ENCODE measurements at places on chromosomes 5 and 9. TPM values are rescaled to one million over a fixed set of nuclear protein-coding genes. Genes with fewer than 3 reads are reported as not detected.
A peak's percentile ranks its signal among the peaks of the same experiment; 100 is the strongest.

DNA sequence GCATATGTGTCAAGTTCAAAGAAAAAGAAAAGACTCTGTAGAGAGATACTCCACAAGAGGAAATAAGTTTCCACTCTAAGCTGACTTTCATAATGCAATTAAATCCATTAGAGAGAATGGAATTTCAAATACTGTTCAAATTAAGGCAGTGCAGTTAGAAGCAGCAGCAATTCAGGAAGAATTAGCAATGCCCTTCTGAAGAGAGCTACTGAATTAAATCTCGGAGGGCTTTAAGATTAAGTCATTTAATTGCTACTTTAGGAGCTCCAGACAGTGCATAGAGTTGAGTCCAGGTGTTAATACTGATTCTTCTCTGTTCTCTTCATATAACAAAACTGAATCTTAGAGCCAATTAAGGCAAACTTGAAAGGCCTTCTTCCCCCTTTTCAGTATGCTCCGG is 8.5 kb downstream of the CDH12 start:
- no peaks in the 10 kb centered on the region for H3K27me3 ChIP-seq
- H3K27ac ChIP-seq = no peak overlapping the region
- H3K4me3 ChIP-seq = no peak overlapping the region
- no peaks in the 10 kb centered on the region for H3K4me1 ChIP-seq
- no peak for DNase-seq

- H3K36me3 ChIP-seq = no peaks in the 10 kb centered on the region
- H3K27ac ChIP-seq = peak overlapping the region; percentile 40
- DNase-seq = no peak
- no peaks in the 10 kb centered on the region for H3K27me3 ChIP-seq
- peaks cover 13% of the 10 kb centered on the region for H3K4me1 ChIP-seq
- no peak overlapping the region for H3K4me3 ChIP-seq
These were observed 9.6 kb downstream of the TMOD1 start for GRCh38 chr9:97510797-97511654.

DNA sequence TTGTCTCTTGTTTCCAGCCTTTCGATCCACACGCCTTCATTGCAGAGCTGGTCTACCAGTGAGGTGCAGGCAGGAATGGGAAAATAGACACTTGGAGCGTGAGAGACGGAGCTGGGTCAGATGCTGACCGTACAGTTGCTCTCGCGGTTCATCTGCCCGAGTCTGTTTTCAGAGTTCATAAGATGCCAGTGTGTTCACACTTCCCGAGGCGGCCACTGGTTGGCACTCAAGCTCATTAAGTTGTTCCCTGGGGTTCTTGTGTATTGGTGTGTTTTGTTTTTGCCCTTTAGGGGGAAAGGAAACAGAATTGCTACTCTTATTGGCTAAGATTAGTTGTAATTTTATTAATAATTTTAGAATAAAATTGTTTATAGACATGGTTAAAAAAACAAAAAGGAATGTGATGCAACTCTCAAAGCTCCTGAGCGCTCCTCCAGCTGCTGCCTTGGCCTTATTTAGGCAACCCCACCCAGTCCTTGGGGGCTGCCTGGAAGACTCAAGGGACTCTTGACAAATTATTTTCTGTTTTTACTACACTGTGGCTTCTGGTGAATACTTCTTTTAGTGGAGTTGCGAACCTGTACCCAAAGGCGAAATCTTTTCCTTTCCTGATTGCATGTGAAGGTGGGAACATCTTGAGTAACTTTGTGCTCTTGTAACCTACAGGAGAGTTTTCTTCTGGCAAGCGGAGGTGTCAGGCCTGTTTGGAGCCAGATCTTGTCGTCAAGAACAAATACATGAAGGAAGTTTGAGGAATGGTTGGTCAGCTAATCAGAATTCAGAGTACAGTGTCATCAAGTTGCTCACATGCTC is 146.1 kb downstream of the MAST4 start:
- H3K27me3 ChIP-seq = no peaks in the 10 kb centered on the region
- peak; percentile 49 for DNase-seq
- H3K4me1 ChIP-seq = peaks cover 9% of the 10 kb centered on the region
- H3K36me3 ChIP-seq = no peaks in the 10 kb centered on the region
- no peak overlapping the region for H3K4me3 ChIP-seq

- H3K27me3 ChIP-seq = peaks cover 11% of the 10 kb centered on the region
- peaks cover 5% of the 10 kb centered on the region for H3K4me1 ChIP-seq
- no peak overlapping the region for H3K27ac ChIP-seq
- no peak for DNase-seq
- H3K36me3 ChIP-seq = no peaks in the 10 kb centered on the region
- no peak overlapping the region for H3K4me3 ChIP-seq
These were observed 20.3 kb downstream of the DBH start for GRCh38 chr9:133656211-133657119.

DNA sequence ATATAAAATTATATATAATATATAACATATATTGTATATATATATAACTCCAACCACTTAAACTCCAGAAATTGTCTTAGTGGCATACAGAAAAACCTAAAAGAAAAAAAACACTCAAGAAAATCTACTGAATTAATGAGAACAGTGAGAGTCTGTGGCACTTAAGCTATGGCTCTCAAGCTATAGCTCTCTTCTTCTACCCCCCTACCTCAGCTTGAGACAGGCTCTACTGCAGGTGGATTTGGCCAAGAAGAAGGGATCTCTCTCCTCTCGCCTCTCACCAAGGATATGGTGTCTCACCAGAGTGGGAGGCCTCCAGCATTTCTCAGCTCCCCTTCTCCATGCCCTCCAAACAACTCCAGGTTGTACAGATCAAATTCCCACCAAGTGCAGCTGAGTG is 64.5 kb upstream of the DAB2 start:
- H3K4me1 ChIP-seq = no peaks in the 10 kb centered on the region
- H3K27ac ChIP-seq = no peak overlapping the region
- H3K27me3 ChIP-seq = no peaks in the 10 kb centered on the region
- H3K4me3 ChIP-seq = no peak overlapping the region

- H3K27ac ChIP-seq = no peak overlapping the region
- no peaks in the 10 kb centered on the region for H3K4me1 ChIP-seq
- no peaks in the 10 kb centered on the region for H3K36me3 ChIP-seq
- no peak for DNase-seq
- no peaks in the 10 kb centered on the region for H3K27me3 ChIP-seq
- no peak overlapping the region for H3K4me3 ChIP-seq
These were observed 18.9 kb upstream of the ANKRD55 start for GRCh38 chr5:56251918-56252553.

DNA sequence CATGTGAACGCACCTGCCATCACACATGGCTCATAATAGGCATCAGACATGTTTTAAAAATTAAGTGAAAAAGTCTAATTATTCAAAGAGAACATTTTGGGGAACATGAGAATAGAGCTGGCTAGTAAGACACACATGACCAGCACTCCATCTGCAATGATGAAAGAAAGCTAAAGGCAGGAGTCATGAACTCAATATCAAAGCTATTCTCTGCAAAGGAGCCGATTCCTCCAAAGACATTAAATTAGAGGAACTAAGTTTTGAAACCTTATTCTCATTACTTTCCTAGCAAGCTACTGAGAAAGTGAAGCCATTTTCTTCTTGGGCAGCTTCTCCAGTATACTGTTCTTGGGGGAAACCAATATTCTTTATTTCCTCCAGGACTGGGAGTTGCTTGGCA is 172.0 kb downstream of the CRB2 start:
- no peak for DNase-seq
- no peak overlapping the region for H3K27ac ChIP-seq

- H3K27me3 ChIP-seq = no peaks in the 10 kb centered on the region
- DNase-seq = no peak
- peaks cover 48% of the 10 kb centered on the region for H3K4me1 ChIP-seq
These were observed 23.5 kb downstream of the SLC25A25 start for GRCh38 chr9:128091571-128091970.

GRCh38 chr9:83706676-83707517 is 861 bp downstream of the UBQLN1 start:
- peak; percentile 49 for DNase-seq
- H3K4me1 ChIP-seq = peaks cover 58% of the 10 kb centered on the region
- no peaks in the 10 kb centered on the region for H3K27me3 ChIP-seq
- H3K4me3 ChIP-seq = peak overlapping the region; percentile 98
- peak overlapping the region; percentile 95 for H3K27ac ChIP-seq

DNA sequence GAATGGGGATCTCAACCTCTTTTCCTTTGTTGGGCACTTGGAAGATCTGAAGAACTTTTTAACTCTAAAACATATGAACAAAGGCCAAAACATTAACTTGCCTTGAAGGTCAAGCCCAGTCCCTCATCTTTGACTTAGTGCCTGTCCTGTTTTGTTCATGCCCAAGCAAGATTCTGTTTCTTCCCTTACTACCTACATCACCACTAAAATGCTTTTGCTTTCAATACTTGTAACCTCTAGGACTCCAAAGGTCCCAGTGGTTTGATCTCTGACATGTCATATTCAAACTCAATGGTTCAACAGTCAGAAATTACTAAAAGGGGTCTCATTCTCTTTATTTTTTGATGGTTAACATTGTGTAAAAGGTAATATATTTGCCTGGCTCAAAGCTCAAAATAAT is 24.0 kb downstream of the GLRX start:
- H3K27me3 ChIP-seq = no peaks in the 10 kb centered on the region
- H3K27ac ChIP-seq = no peak overlapping the region
- peaks cover 19% of the 10 kb centered on the region for H3K4me1 ChIP-seq
- H3K4me3 ChIP-seq = no peak overlapping the region

GRCh38 chr5:149217803-149218155 is 53.9 kb upstream of the AFAP1L1 start:
- H3K36me3 ChIP-seq = peaks cover 18% of the 10 kb centered on the region
- H3K4me3 ChIP-seq = no peak overlapping the region
- peak overlapping the region; percentile 85 for H3K27ac ChIP-seq
- DNase-seq = peak; percentile 81
- peaks cover 3% of the 10 kb centered on the region for H3K4me1 ChIP-seq

GRCh38 chr5:132070460-132071337 is 2.9 kb upstream of the CSF2 start:
- no peaks in the 10 kb centered on the region for H3K36me3 ChIP-seq
- DNase-seq = no peak
- no peak overlapping the region for H3K27ac ChIP-seq
- H3K4me3 ChIP-seq = no peak overlapping the region

DNA sequence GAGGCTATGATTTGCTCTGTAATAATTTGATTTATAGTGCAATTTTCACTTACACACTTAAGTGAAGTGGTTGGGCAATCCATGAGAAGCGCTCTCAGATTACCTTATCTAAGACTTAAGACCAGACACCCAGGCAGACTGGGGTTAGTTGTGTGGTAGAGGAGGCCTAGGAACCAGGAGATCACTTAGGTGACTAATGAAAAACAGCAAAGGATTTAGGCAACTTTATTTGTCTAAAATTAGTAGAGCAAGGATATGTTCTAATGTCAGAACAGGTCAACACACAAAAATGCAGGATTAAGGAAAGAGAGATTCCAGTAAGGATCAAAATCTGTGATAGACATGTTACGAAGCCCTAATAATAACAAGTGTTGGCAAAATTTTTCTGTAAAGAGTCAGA is 913.8 kb downstream of the TLE1 start:
- no peaks in the 10 kb centered on the region for H3K36me3 ChIP-seq
- H3K4me3 ChIP-seq = no peak overlapping the region

GRCh38 chr5:151184316-151185042 is 26.9 kb upstream of the ANXA6 start:
- peaks cover 8% of the 10 kb centered on the region for H3K4me1 ChIP-seq
- H3K36me3 ChIP-seq = peaks cover 47% of the 10 kb centered on the region
- H3K27ac ChIP-seq = no peak overlapping the region
- no peak overlapping the region for H3K4me3 ChIP-seq
- no peaks in the 10 kb centered on the region for H3K27me3 ChIP-seq

GRCh38 chr5:100575815-100576214 is 40.6 kb downstream of the FAM174A start:
- no peak overlapping the region for H3K4me3 ChIP-seq
- no peak for DNase-seq
- H3K4me1 ChIP-seq = peaks cover 32% of the 10 kb centered on the region

DNA sequence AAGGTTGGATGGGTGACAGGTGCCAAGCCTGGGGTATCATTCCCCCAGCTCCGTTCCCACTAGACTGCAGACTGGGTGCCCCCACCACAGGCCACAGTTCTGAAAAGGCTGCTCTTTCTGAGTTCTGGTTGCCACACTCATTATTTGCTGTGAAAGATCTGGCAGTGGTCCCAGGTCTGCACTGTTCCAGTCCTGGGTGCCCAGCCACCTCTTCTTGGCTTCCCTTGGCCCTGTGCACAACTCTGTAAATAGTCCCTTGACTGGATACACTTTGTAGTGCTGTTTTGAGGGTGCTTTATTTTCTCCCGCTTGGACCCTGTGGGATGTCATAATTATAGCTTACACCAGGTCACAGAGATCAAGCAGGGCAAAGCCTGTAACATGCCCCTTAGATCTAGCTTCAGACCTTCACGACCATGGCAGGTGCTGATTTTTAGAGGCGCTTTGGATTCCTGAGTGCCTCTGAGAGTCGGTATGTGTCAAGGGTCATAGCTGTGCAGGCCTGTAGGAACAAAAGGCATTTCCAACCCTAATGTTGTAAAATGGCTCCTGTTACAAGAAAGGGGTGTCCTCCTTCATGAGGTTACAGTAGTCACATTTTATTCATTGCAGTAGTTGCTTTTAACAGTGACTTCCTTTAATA is 344.9 kb downstream of the ICE1 start:
- peak; percentile 74 for DNase-seq
- H3K36me3 ChIP-seq = no peaks in the 10 kb centered on the region
- H3K27ac ChIP-seq = peak overlapping the region; percentile 25
- H3K4me1 ChIP-seq = no peaks in the 10 kb centered on the region

- no peaks in the 10 kb centered on the region for H3K27me3 ChIP-seq
- no peaks in the 10 kb centered on the region for H3K4me1 ChIP-seq
- H3K4me3 ChIP-seq = no peak overlapping the region
- DNase-seq = no peak
- H3K27ac ChIP-seq = no peak overlapping the region
These were observed 134.0 kb downstream of the SLC1A3 start for GRCh38 chr5:36740259-36740898.

DNA sequence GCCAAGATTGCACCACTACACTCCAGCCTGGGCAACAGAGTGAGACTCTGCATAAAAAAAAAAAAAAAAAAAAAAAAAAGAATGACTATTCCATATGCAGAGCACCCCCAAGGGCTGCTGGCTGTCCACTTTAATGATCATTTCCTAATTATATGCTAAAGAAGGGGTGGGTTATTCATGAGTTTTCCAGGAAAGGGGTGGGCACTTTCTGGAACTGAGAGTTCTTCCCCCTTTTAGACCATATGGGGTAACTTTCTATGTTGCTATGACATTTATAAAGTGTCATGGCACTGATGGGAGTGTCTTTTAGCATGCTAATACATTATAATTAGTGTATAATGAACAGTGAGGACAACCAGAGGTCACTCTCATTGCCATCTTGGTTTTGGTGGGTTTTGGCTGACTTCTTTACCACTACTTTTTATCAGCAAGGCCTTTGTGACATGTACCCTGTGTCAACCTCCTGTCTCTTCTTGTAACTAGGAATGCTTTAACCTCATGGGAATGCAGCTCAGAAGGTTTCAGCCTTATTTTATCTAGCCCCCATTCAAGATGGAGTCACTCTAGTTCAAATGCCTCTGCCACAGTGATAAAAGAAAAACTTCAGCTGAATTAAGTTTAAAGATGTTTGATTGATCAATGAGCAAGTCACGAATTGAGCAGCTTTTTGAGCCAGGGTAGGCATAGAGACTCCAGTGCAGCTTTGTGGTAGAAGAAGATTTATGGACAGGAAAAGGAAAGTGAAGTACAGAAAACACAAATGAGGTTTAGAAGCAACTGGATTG is 7.1 kb upstream of the NANS start:
- no peak for DNase-seq
- H3K27ac ChIP-seq = no peak overlapping the region
- no peaks in the 10 kb centered on the region for H3K36me3 ChIP-seq
- no peak overlapping the region for H3K4me3 ChIP-seq
- no peaks in the 10 kb centered on the region for H3K27me3 ChIP-seq

CD72 gene
- 10.0 TPM for total RNA-seq

GRXCR2 gene
- 5.7 TPM for total RNA-seq

SPAG8 gene
- 2.5 TPM for total RNA-seq

OGN gene
- 7.4 TPM for total RNA-seq

ZNG1E gene
- total RNA-seq = 10.8 TPM

SPINK1 gene
- total RNA-seq = not detected

SLC36A2 gene
- 0.14 TPM for total RNA-seq

Measured in heart left ventricle (tissue), 16 donors.